ENCODE measurements at places on chromosomes 1 and 21.
A peak's percentile ranks its signal among the peaks of the same experiment; 100 is the strongest.

- H3K4me1 ChIP-seq: no peaks in the 10 kb centered on the region
- no peaks in the 10 kb centered on the region for H3K36me3 ChIP-seq
- DNase-seq: no peak
- no peak overlapping the region for H3K27ac ChIP-seq
These were observed 12.6 kb downstream of the COL6A1 start for GRCh38 chr21:45994086-45994661.

DNA sequence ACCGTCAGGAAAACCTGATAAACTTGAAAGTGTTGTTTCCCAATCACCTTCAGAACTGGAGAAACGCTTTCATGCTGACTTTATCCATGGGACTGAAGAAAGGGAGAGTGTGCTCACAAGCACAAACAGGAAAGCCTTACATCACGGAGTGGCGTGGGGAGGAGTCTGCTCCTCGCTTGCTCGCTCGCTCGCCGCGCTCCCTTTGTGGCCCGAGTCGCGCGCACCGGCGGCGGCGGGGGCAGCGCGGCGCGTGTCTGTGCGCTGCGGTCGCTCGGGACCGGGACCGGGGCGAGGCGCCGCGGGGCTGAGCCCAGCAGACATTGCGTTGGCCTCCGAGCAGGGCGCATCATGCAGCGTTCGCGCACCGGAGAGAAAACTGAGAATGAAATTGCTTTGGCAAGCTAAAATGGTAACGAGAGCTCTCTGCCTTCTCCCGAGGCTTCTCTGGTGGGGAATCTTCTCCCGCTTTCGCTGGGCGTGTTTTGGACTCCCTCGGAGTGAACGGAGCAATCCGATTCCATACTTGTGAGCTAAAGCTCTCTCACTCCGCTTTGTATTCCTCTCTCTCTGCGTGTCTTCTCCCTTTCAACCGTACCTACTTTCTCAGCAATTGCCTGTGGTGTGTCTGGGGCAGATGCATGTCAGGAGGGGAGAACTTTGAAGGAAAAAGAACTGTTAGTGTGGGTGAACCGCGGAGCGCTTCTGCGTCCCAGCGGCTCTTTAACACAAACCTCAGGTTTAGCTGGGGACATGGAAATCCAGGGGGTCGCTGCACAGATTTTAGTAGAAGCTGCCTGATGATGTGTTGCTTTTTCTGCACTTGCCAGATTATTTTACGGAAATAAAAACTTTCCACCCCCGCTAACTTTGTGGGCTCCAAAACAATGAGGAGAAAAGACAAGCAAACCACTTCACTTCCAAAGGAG is at the start of gene RGL1:
TSS of gene RGL1 (plus strand) at position 205 of the 926 bp plus-strand sequence. CDS start at position 383, 178 bp downstream.
- peak; percentile 69 for DNase-seq
- peaks cover 28% of the 10 kb centered on the region for H3K27me3 ChIP-seq
- peaks cover 22% of the 10 kb centered on the region for H3K4me1 ChIP-seq
- peak within 1 kb of the TSS; percentile 87 for H3K4me3 ChIP-seq
- H3K27ac ChIP-seq: no peak within 1 kb of the TSS
- H3K36me3 ChIP-seq: no peaks in the 10 kb centered on the region

DNA sequence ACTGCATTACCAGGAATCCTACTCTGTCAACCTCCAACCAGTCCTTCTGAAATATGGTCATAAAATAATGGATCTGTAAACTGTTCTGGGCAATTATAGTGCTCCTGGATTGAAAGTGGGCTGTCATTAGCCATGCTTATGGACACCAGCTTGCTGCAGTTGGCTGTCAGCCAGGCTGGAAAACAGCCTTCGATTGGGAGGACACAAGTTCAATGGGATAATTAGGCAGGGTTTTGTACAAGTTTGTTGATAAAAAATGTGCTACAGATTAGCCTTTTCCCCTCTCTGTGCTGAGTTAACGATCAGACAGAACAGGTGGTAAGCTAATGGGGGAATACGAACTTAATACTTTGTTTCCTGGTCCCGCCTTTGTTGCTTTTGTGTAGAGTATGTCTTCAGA is 413.9 kb downstream of the DUSP10 start:
- H3K4me1 ChIP-seq: no peaks in the 10 kb centered on the region
- H3K36me3 ChIP-seq: no peaks in the 10 kb centered on the region
- H3K4me3 ChIP-seq: no peak overlapping the region
- no peak for DNase-seq

DNA sequence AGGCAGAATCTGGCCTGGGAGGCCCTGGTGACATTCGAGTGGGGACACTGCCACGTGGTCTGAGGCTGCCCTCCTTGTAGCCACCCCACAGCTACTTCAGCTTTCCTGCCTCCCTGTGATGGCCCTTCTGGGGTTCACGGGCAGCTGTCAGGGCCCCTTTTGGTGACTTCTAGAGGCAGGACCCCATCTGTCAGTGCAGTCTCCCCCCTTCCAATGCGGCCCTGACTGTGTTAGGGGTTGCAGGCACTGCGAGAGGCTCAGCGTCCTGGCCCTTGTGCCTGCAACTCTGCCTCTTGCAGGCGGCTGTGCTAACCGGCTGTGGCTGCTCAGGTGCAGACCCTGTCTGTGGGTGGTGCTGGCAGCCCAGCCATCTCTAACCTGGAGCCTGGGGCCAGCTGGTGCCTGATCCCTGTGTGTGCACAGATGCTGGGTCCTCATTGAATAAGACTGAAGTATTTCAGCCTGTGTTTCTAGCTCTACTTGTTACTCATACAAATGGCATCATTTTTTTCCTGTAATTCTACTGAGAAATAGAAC is 62.2 kb downstream of the S100B start:
- no peak overlapping the region for H3K27ac ChIP-seq
- no peak for DNase-seq
- peaks cover 6% of the 10 kb centered on the region for H3K36me3 ChIP-seq

DNA sequence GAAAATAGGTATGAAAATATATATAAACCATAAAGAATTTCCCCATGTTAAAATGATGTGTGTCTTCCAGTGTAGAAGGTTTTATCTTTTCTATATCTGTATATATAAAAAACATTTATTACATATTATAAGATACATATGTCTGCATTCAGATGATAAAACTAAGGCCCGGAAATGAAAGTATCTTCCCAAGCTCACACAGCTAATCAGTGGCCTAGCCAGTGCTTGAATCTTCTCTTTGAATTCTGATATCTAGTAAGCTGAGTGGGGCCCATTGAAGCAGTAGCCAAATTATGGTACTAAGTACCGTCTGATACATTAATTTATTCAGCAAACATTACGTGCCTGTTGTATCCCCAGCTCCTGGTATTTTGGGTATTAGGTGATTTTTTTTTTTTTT is 28.6 kb downstream of the UCK2 start:
- no peaks in the 10 kb centered on the region for H3K36me3 ChIP-seq
- peak overlapping the region; percentile 39 for H3K4me3 ChIP-seq
- H3K27ac ChIP-seq: peak overlapping the region; percentile 39
- H3K27me3 ChIP-seq: no peaks in the 10 kb centered on the region
